ENCODE measurements at places on chromosomes 2 and 18.

- DNase-seq: no peak
Observed at GRCh38 chr2:37686792-37687526, 15.5 kb upstream of the CDC42EP3 start.

DNA sequence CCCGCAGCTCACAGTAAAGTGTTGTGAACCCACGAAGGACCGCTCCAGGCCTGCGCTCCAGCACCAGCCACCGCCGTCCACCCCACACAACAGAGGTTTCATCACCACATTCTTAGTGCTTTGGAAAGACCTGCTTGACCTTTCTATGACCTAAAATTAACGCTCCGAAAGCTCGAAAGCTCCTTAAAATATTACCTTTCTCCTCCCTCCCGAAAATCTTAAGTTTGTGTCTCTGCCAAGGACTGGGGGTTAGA is 149.2 kb downstream of the TWIST2 start:
- DNase-seq: no peak

DNA sequence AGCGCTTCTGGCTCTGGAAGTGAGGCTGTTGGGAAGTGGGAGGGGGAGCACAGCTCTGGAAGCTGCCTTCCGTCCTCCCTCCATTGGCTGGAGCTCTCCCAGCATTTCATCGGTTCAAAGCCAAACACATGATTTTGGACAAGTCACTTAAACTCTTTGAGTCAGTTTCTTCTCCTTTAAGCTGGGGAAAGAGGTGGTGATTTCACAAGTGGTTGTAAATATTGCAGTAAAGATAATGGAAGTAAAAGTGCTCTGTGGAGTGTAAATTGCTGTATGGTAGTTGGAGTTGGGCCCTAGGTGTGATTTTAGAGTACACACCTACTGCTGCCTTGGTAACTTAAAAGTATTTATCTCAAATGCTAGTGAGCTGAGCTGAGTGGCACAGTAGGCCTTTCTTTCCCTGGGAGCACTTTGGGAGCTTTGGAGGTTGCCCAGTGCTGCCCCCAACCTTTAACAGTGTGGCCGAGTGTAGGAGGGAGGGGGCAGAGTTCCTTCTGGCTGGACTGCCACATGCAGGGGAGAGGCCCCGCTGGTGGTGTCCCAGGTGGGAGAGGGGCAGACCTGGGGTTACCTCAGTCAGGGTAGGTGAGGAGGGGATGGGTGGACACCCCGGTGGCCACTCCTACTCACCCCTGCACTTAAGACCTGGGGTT is 54.7 kb downstream of the ASAP2 start:
- no peak for DNase-seq

GRCh38 chr2:99770876-99771275 is 281.1 kb upstream of the REV1 start:
- DNase-seq: no peak

DNA sequence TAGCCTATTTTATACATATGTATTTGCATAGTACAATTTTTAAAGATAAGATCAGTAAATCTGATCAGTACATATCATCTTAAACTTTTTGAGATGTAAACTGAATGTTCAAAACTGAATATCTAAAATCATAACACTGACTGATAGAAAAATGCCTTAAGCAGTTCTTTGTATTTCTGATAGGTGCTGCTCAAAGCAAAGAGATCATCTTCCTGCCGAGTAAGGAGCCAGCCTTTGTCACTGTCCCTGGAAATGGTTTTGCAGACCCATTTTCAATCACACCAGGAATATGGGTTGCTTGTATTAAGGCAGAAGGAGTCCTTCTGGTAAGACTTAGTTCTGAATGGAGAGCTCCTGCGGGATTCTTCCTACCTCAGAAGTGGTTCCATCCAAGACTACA is 135.0 kb downstream of the LAMA3 start:
- DNase-seq: no peak

DNA sequence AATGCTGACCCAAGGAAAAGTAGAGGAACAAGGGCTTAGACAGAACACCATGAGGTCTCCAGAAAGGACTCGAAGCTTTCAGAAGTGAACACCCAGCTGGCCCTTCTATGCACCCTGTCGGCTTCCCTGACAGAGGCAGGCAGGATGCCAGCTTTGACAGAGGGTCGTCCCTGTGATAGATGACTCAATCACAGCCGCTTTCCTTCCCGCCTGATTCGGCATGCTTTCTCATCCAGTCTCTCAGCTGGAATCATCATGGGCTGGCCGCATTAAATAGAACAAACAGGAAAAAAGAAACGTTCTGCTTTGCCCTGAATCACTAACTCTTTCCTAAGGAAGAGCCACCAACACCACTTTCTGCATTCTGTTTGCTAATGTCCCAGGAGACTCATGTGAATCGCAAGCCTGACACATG is 140.3 kb upstream of the RAB12 start:
- no peak for DNase-seq

- no peak for DNase-seq
Observed at GRCh38 chr2:136381245-136381644, 263.3 kb upstream of the CXCR4 start.

Measured in effector memory CD4-positive, alpha-beta T cell (primary cell).